Large intestine (tissue), 12 donors: ENCODE measurements at places on chromosomes 11 and 22.

- DNase-seq = no peak
Observed at GRCh38 chr11:106683435-106683834, 334.8 kb downstream of the GUCY1A2 start.

DNA sequence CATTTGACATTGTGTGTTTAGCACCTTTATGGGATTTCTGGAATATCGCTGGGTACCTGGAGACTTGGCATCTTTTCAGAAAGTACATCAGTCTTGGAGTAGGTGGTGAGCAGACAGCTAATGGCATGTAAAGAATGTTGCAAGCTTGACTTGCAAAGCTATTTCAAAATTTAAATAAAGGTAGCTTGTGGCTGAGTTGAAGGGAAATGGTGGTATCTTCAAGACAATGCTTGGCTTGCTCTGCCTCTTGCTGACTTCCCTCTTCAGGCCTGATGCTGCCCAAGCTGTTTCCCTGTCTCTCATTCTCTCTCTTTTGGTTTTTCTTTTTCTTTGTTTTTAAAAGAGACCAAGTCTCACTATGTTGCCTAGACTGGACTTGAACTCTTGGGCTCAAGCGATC lies 13.2 kb downstream of the ZNRF3 start:
- no peak for DNase-seq

DNA sequence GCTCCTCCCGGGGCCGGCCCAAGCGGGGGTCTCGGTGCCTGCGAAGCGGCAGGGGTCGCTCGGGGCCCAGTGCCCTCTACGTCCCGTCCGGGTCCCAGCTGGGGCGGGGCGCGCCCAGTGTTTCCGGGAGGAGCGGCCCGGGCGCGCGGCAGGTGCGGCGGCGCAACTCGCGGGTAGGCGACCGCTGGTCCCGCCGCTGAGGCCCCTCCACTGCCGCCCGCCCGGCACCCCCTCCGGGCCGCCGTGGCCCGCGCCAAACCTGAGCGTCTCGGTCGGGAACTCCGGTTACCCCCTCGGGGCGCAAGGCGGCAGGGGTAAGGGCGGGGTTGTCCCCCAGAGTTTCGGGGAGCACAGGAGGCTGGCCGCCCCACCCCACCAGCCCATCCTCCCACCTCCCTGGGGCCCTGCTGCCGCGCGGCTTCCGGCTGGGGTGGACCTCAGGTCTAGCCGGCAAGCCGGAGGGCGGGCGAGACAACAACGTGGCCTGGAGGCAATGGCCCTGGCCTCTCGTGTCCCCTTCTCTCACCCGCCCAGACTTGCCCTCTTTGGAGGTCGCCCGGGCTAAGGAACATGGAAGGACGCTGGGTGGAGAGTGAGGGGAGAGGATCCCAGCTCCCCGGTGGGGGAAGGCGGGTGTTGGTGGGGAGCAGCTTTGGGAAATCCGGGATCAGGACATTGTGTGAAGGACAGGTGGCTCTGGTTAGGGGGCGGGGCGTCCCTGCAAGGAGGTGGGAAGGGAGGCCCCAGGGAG lies 398 bp upstream of the CRACR2B start:
- no peak for DNase-seq

GRCh38 chr11:40203606-40204005 lies 1255.8 kb downstream of the LRRC4C start:
- no peak for DNase-seq

DNA sequence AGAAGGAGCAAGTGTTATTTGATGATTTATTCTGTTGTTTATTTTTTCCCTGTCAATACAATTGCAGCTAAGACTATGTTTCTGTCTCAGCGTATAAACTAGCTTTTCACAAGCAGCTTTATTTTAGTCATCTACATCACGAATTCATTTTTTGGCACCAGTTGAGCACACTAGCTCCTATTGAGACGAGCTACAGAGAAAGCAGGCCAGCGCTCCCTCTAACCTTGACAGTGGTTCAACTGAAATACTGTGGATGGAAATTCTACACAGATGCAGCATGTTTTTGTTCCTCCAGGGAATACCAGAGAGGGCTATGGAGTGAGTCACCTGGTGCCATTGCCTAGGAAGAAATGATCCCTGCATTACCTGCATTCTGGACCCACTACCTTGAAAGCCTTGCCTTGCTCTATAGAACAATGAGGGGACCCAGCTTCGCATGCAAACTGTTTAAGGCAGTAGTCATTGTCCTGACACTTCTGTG lies 108.2 kb upstream of the ARHGAP42 start:
- no peak for DNase-seq

DNA sequence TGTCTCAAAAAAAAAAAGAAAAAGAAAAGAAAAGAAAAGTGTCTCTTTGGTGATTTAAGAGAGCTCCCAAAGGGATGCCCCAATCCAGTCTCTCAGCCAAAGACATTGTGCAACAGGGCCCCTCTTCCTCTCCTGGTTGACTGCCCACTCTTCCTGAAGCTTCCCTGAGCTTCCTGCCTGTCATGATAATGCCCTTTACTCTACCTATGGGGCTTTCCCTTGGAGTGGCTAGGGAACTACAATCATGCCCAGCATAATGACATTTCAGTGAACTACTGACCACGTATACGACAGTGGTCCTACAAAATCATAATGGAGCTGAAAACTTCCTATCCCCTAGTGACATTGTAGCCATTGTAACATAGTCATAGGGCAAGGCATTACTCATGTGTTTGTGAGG lies 118.0 kb downstream of the RASSF10 start:
- no peak for DNase-seq

GRCh38 chr11:124778281-124778680 lies 16.2 kb upstream of the ESAM start:
- DNase-seq = no peak

DNA sequence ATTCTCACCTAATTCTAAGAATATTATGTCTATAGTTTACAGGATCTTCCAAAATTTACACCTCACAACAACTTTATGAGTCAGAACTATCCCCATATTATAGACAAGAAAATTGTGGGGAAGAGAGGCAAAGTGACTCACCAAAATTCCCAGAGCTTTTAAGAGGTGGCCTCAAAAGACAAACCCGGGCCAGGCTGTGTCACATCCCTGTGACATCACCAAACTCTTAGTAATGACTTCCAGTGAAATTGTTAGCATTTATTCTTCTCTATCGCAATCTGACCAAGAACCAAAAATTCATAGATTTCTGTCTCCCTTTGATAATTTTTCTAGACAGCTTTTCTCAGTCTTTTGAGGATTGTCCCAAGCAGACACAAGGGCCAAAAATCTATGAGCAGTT lies 134.3 kb downstream of the SNX19 start:
- DNase-seq = no peak

DNA sequence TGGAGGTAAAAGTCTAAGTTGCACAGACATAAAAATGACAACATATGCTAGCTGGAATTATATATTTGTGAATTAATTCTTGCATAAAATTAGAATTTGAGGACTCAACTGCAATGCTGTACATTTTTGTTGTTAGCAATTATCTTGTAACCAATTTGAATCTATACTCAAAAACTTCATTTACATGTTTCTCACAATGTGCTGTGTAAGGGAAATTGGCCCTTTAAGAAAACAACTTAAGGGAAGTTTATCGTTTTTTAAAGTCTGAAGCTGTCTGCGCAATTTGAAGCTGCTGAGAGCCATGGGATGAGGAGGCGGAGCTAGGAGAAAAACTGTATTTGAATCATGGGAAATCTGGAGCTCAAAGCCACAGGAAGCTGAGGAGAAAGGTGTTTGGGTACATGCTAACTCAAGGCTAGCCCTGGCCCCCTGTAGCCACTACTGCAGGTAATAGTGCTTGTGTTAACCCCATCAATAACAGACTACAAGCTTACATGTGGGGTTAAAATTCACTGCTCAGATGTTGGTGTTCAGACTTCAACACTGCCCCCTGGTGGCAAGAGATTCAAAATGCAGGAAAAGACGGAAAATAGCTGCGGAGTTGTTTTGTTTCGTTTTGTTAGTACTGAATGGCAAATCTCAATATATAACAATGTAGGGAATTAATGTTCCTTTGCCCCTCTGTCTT lies 126.1 kb downstream of the BRD1 start:
- DNase-seq = no peak

DNA sequence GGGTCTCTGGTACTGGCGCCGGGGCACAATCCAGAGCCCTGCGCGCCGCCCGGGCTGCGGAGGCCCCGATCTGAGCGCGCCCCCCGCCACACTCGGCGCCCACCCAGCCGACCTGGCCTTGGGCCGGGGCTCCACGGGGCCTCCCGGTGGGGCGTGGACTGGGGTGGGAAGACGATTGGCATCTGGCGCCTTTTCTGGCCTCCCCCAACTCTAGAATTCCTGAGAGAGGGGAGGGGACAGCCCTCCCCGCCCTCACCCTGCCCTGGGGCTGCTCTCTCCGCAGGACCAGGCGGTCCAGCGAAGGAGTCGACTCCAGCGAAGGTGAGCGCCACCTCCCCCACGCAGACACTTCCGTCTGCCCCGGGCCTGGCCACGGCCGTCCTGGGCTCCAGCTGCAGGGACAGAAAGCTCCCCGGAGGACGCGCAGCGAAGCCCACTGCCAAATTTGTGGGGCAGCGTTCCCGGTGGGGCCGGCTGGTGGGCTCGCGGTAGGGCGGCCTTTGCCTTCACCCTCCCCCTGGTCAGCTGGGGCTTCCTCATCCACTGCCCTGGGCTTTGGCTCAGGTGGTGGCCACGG lies 593 bp downstream of the SSH3 start:
- peak; percentile 54 for DNase-seq

DNA sequence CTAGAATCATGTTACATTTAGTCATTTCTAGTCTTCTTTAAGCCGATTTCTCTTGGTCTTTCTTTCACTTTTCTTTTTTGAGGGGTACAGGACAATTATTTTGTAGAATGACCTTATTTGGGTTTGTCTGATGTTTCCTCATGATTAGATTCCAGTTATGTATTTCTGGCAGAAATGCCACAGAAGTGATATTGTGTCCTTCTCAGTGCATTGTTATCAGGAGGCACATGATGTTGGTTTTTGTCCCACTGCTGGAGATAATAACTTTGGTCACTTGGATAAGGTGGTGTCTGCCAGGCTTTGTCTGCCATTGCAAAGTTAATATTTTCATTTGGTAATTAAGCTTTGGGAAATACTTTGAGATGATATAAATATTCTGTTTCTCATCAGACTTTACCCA lies 100.3 kb downstream of the RRM1 start:
- DNase-seq = no peak

DNA sequence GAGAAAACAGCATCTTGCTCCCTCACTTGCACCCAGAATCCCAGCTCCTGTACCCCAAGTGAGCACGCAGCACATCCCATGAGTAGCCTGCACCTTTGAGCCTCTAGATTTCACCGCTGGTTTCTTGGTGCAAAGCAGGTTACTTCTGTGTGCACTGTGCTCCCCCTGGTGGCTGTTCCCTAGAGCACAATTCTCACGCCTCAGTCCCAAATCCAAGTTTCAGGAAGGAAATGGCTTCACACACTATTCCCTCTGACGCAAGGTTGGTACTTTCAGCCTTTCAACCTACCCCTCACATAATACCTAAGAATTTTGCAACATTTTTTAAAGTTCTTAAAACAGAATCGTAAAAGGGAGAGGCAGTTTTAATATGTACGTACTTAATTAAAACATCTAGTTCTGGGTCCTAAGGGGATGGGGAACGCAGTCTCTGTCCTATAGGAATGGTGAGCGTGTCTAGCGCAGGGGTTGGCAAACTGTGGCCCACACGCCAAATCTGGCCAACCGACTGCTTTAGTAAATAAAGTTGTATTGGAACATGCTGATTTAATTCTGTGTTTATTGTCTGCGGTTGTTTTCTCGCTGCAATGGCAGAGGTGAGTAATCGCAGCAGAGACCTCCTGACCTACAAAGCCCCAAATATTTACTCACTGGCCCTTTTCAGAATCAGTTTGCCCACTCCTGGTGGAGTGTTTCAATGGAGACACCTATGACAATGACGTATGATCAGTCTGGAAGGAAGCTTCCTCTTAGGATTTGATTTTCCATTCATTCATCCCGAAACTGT lies 27.5 kb downstream of the DHCR7 start:
- peak; percentile 19 for DNase-seq

DNA sequence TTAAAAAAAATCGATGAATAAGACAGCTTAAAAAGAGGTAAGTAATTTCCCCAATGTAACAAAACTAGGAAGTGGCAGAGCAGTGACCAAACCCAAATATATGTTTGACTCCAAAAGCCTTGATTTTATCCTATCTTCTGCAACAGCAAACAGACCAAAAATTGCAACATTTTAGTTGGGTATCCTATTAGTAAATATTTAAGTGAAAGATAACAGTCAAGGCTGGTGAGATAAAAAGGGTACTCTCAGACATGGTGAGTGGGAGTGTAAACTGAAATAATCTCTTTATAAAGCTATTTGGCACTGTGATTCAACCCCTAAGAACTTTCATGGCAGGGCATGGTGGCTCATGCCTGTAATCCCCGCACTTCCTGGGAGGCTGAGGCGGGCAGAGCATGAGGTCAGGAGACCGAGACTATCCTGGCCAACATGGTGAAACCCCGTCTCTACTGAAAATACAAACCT lies 1.9 kb upstream of the RDX start:
- no peak for DNase-seq

DNA sequence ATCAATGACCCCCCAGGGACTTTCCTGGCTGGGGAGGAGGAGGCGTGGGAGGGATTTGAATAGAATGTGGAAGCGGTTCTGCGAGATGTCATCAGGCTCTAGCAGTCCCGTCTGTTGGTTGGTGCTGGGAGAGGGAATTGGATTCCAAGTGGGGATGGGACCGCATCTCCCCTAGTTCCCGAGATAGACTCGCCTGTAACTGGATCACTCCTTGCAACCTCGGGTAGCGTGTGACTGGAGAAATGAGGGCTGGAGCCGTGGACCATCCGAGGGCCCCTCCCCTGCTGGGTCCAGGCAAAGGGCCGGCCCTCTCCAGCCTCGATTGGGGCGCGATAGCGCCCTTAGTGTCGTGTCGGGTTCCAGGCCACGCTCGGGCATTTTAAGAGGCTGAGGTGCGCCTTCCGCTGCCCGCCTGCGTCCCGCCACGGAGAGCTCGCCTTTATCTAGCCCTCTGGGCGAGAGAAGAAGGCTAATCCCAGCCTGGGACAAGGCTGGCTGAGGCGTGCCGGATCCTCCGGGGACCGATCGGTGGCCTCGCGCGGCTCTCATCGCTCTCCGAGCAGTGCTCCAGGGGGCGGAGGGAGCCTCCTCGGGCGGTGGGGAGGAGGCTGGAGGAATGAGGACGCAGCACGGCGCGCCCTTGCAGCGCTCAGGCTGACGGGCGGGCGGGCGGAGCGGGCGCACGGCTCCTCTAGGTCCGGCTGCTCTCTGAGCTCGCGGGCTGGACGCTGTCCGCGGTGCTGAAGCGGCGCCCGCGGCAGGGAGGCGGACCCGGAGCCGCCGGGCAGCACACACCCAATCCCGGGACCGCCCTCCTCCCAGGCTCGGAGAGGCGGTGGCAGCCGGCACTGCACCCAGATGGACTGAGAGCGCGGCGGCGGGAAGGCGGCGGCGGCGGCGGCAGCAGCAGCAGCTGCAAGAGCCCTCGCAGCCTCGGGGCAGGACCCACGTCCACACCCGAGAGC lies 107.8 kb downstream of the OSBP2 start:
- DNase-seq = peak; percentile 95

DNA sequence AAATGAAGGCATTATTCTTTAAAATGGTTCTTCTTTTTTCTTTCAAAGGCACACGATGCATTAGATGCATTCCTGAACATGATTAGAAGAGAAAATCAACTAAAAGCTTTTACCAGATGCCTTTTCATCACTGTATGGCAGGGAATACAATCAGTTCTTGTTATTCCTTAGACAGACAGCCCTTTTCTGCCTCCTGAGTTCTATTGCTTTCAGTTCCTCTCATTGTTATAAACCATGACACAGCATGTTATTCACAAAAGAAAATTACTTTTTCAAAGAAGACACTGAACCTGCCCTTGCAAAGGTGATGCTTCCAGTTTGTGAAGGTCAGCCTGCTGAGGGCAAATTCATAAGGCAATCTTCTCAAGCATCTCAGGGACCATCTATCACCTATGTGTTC lies 70.1 kb downstream of the FAM181B start:
- DNase-seq = no peak

- DNase-seq = no peak
Observed at GRCh38 chr11:60831501-60832079, 10.3 kb upstream of the CCDC86 start.
